Fibroblast of mammary gland (primary cell): ENCODE measurements at places on chromosomes 1 and 21.

DNA sequence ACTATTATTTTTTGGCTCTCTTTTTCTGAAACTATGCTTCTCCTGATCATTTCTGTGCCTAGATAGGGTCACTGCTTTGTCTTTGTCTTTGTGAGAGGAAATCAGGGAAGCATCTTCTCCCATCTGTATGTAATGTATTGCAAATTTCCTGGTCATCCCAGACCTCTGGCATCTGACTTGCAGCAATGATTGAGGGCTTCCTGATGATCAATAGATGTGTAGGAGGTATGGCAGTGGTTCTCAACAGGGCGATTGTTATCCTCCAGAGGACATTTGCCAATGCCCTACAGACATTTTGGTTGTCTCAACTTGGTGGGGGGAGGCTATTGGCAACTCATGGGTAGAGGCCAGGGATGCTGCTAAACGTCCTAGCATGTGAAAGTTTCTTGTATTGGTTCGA is 64.7 kb downstream of the RGL1 start:
- DNase-seq, result peak; percentile 78

DNA sequence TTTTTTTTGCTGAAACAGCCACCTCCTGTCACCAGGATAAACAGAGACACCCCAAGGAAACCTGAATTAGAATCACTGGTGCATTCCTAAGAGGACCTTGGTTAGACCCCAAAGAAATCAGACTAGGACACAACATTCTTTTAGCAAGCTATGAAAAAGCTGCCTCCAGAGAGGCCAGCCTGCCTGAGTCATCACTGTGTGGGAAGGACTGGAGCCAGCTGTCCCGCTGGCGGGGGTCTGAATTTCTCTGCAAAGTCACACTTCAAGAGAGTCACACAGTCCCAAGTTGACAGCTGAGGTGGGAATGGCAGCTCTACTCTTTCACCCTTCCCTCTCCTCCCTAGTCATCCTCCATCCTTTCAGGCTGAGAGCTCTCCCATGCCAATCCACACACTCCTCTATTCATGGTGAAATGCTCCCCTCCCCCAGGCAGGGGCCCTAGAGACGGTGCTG is 405.0 kb upstream of the POU3F1 start:
- no peak for DNase-seq

- no peak for DNase-seq
Observed at GRCh38 chr1:12654004-12654567, 10.2 kb downstream of the AADACL4 start.

DNA sequence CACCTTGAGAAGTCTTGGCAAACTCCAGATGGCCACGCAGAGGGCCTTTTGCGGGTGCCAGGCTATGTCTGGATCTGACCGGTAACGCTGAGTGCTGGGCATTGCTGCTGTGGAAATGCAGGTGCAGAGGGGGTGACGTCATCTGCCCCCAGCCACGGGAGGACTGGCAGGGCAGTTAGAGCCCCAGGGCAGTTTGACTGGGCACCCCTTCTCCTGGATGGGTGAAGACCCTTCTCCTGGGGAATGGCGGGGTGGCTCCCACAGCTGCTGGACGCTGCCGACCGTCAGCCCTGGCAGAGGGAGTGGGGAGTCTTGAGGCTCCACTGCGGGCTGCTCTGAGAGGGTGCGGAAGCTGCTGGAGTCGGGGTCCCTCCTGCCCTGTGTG is 12.6 kb upstream of the EDN2 start:
- no peak for DNase-seq

- DNase-seq, result no peak
Observed at GRCh38 chr1:153882296-153882912, 40.4 kb downstream of the GATAD2B start.

GRCh38 chr1:245797592-245798348 is 643.0 kb downstream of the KIF26B start:
- peak; percentile 37 for DNase-seq

DNA sequence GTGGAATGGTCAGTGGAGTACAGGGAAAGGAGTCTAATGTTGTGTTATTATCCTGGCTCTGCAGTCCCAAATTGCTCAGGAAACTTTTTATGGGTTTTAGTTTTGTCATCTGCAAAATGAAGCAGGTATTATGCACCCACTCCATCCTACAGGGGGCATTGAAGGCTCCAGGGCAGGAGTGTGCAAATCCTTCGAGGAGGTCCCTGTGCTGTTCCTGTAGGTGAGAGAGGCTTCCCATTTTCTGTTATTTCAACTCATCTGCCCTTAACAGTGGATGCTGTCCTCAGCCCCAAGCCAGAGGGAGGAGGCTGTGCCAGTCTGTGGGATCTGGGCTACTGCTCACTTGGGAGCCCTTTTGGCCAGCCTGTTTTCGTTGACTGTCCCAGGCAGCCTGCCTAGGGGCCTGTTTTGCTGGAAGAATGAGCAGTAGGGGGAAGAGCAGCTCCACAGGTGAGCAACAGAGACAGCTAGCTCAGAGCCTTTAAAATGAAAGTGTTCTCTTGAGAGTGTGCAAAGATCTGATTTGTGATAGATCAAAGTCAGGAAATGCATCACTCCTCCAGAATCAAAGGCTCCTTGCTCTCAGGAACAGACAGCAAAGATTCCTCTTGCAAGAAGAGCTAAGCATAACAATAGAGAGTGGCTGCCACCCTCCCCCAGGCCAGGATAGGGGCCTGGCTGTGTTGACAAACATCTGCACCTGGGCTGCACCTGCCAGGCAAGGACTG is 317.6 kb upstream of the PROX1 start:
- no peak for DNase-seq

- peak; percentile 55 for DNase-seq
Observed at GRCh38 chr1:206608108-206608698, 4.1 kb downstream of the EIF2D start.

DNA sequence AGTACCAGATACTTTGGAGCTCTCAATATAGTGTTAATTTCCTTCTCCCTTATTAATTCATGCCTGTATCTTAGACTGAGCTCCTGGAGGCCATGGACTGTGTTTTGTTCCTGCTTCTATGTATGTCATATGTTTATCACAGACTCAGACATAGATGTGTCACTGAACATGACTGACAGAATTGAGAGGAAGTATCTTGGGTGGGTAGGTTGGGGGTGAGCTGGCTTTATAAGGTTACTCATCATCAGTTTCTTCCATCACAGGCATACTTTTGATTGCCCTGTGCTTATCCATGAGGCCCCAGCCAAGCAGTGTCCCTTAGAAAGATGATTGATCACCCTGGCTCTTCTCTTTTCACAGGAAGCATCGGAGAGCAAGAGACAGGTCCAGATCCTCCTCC is 5.6 kb upstream of the SH3D21 start:
- peak; percentile 46 for DNase-seq
